ENCODE measurements at places on chromosomes 13 and 19.

DNA sequence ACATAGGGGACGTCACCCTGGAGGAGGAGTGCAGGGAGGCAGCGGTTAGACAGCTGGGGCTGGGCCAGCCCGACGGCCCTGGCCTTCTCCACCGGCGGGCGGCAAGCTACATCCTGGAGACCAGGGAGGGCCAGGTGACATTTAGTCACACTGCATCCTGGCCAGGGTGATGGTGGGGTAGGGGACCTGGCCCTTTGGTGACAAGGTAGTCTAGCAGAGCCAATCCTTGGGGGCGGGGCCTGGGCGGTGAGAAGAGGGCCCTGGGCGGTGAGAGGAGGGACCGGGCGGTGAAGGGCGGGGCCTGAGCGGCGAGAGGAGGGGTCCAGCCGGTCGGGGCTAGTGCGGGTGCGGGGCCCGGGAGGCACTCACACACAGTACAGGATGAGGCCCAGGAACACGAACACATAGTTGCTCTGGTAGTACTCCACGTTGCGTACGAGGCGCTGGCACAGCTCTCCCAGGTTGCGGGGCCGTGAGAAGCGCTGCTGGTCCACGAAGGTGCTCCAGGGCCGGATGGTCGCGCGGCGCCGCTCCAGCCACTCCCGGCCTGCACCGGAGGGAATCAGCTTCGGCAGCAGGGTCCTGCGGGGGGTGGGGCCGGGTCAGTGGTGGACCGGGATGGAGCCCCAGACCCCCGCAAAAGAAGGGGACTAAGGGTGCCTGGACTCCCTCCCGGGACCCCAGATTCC lies 610 bp downstream of the RABAC1 start:
- DNase-seq = peak; percentile 55

DNA sequence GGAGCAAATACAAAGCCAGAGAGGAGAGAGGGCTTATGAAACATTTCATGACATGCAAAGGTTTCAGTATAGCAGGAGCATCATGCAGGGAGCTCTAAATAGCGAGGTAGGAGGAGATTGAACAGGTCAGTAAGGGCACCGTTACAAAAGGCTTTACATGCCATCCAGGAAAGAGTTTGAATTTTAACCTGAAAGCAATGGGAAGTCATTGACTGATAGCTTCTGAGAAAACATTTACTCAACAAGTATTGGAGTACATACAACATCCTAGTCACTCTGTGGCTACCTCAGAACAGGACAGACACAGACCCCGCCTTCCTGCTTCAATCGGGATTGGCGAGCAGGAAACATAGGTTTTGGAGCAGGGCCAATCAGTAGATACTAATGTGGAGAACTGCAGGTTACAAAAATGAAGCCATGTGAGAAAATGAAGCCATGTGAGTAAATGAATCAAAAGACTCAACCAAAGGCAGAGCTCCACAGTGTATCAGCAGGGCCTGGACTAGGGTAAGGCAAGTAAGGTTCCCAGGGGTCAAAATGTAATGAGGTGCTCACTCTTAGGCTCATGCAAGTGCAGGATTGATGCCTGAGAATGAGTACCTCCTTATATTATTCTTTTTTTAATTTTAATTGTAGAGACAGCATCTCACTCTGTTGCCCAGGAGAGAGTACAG lies 46.8 kb upstream of the FNDC3A start:
- DNase-seq = no peak

- DNase-seq = no peak
Observed at GRCh38 chr19:13091400-13092157, 11.1 kb downstream of the LYL1 start.

DNA sequence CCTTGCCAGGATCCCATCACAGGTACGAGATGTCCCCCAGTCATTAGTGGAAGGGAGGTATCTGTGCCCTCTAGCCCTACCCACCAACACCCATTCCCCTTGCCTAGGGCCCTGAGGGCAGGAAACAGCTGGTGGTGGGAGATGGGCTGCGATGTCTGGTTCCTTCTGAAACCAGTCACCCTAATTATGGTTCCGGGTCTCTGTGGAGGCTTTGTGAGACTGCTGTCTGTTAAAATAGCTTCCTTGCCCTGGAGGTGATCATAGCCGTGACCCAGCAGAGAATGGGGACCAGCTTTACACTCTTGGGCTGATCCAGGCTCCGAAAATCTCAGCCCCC lies 5.5 kb downstream of the ALDH16A1 start:
- no peak for DNase-seq

- no peak for DNase-seq
Observed at GRCh38 chr19:39352381-39353255, 10.4 kb downstream of the SAMD4B start.

DNA sequence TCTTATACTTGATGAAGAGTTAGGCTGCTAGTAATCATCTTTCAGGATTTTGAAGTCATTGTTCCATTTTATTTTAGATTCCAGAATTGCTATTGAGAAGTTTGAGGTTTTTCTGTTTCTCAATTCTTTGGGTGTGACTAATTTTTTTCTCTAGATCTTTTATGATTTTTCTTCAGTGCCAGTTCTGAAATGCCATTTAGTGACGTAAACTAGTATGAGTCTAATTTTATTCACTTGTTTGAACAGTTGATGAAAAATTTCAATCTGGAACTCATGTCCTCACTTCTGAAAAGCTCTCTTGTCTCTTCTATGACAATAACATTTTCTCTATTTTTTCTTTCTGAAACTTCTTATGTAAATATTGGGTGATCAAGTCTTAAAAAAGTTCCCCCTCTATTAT lies 188.5 kb upstream of the HTR2A start:
- DNase-seq = no peak

- DNase-seq = no peak
Observed at GRCh38 chr13:98474292-98474691, 102.6 kb downstream of the STK24 start.

GRCh38 chr19:52739576-52739975 lies 4.7 kb upstream of the ZNF611 start:
- no peak for DNase-seq

GRCh38 chr13:79352107-79352506 lies 53.9 kb downstream of the RBM26 start:
- DNase-seq = no peak

- DNase-seq = no peak
Observed at GRCh38 chr13:112679932-112680677, 9.7 kb upstream of the ATP11A start.

- no peak for DNase-seq
Observed at GRCh38 chr13:74104661-74105275, 29.4 kb downstream of the KLF12 start.

DNA sequence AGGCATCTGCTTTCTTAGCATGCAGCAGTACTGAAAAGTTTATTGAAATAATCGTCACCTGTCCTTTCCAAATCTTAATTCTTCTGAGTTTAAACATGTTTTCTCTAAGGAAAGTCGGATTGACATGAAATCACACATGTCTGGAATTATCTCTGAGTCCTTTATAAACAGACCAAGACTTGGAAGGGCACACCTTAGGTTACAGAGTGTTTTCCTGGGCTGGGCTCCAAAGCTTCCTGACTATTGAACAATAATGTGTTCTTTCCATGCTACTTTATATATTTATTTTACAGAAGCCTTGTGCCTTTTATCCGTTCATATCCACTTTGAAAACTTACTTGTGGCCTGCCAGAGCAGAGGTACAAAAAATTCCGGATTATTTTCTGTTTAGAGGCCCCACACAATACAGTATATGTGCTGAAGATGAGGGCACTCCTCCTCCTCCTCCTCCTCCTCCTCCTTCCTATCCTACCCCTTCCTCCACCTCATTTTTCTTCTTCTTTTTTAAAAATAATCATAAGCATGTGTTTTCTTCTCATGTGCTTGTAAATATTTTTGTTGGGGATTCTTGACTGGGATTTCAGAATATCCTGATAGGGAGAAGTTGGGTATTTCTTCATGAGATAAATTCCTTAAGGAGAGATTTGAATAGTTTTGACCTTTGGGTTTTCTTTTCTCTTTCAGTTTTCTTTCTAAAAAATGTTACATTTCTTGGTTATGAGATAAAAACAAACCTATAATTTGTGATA lies 52.3 kb downstream of the LRCH1 start:
- DNase-seq = no peak

DNA sequence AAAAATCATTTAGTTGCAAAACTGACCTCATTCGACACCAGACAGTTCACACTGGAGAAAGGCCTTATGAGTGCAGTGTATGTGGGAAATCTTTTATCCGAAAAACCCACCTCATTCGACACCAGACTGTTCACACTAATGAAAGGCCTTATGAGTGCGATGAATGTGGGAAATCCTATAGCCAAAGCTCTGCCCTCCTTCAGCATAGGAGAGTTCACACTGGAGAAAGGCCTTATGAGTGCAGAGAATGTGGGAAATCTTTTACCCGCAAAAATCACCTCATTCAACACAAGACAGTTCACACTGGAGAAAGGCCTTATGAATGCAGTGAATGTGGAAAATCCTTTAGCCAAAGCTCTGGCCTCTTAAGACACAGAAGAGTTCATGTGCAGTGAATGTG lies 7.1 kb upstream of the ZNF134 start:
- DNase-seq = no peak

GRCh38 chr13:50887151-50887550 lies 22.4 kb upstream of the RNASEH2B start:
- DNase-seq = no peak

DNA sequence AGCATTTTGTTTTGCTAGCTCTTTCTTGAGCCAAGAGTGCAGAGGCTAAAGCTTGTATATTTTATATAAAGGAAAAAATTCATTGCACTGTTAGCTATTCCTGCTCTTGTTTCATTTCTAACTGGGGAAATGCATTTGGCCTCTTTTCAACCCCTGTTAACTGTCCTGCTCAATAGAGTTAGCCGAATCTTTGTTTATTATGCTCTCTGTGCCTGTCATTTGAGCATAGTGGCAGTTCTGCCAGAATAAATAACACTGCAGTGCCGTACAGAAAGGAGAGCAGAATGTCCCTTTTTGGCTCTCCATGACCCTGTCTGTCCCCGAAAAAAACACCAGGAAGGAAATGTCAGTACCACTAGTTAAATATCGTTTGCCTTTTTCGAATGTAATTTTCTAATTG lies 350.8 kb downstream of the MYO16 start:
- DNase-seq = peak; percentile 98

- DNase-seq = no peak
Observed at GRCh38 chr19:46381346-46381745, 32.0 kb downstream of the CCDC8 start.

DNA sequence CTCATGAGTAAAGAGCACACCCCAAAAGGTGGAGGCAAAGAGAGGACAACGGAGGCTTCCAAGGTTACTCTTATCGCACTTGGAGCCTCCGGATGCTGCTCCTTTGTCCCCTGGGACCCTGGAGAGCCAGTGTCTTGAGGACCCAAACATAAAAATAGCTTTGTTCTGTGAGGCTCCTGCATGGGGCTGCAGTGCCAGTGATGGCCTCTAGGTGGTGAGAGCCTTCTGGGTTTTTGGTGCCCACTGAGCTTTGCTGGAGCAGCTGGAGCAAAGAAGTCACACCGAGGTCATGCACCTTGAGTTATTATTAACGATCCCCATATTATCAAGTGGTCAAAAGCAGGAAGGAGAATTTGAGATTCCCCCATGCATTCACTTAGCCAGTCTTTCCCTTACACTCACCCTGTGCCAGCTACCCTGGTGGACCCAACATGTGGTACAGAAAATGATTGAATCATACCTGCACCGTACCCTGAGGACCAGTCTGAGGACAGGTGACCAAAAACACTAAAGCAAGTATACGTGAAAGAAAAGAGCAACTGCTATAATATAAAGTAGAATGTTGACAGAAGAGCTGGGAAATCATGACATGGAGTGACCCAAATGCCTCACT lies 41.5 kb downstream of the ZNF682 start:
- DNase-seq = no peak

DNA sequence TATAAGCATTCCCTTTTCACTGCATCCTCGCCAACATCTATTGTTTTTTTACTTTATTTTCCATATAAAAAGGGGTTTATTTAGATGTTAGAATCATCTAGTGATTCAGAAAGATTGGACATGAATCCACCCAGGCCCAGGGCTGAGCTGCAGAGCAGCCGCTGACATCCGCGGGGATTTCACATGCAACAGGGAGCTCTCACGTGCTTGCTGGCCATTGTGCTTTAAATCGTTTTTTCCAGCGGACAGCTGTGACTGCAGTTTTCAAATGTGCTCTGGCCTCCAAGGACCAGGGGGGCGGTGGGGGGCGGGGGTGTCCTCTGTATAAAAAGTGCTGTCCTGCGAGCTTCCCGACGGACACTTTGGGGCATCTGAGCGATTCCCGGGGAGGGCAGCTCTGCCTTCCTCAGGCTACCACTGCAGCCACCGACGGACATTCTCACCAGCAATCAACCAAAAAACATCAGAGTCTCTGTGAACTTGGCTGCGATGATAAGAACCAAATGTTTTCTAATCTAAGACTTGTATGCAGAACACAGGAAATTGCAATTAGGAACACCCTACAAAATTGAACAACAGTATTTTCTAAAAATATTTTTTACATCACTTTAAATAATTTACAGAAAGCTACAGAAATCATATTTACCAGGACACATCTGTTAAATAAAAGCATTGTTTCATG lies 12.6 kb downstream of the RB1 start:
- no peak for DNase-seq

GRCh38 chr19:31119951-31120690 lies 229.1 kb downstream of the TSHZ3 start:
- DNase-seq = no peak

DNA sequence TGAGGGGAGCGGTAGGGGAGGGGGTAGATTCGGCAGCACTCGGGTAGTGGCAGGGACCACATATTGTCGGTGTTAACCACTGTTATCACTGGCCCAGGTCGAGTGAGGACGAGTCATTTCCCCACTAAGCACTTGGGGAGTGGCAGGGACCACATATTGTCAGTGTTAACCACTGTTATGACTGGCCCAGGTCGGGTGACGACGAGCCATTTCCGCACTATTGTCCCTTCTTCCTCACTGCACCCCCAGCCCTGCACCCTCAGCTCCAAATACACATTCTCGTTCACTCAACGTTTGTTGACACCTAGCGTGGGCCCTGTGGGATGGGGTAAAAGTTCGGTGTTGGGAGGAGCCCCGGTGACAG lies 467 bp upstream of the CLN5 start:
- no peak for DNase-seq

GRCh38 chr13:36211567-36211966 lies 2.8 kb downstream of the SOHLH2 start:
- no peak for DNase-seq

- no peak for DNase-seq
Observed at GRCh38 chr13:76148926-76149325, 512.8 kb downstream of the LMO7 start.

DNA sequence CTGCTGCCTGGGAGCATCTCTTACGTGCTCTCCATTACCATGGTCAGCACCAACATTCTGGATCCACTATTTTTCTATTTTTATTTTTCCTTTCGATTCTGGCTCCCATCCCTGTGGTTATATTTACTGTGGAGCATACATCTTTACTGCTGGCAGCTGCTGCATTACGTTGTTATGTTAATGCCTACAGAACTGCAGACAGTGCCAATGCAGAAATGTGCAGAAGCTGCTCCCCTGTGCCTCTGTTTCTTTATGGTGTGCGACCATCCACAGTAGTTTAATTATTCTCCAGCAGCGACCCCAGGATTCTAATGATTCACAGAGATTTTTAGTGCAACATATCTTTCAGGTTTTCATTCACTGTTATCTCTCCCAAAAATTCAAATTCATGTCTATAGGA lies 911.7 kb upstream of the SLITRK6 start:
- no peak for DNase-seq

GRCh38 chr13:106098778-106099177 lies 436.7 kb downstream of the EFNB2 start:
- DNase-seq = no peak

Measured in NCI-H2029 treated with DMSO at 0.1 percent for 48 hours (cell line).